Trophoblast cell (in vitro differentiated cells and primary cell): ENCODE measurements at places on chromosomes 2 and 18.

DNA sequence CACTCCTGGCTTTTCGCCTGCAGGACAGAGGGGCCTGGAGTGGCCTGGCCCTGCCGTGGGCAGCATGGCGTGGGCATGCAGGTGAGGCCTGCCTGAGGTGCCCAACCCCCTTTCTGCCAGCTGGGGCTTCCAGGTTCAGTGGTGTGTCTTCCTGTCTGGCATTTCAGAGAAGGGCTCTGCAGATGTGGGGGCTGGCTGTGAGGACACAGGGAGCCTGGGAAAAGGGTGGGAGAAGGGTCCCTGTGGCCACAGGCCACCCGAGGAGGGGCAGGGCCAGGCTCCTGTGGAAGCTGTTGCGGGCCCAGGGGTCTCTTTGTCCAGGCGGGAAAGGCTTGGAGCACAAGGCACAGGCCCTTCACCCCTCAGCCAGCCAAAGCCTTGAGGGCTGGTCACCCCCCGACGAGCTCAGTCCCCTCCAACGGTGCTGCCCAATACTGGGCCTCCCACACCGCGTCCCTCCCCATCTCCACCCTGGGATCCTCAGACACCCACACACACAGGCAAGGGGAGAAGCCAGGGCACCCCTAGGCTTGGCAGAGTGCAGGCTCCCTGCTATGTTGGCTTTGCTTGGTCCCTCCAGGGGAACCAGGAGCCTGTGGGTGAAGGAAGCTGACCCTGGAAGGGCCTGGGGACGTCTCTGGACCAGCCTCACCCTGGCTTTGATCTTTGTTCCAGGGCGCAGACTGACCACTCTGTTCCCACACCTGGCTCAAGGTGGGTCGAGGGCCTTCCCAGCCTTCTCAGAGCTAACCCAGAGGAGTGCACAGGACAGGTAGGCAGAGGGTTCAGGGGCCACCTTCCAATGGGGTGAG, 3.7 kb upstream of the AQP12A start:
- H3K4me1 ChIP-seq, result no peaks in the 10 kb centered on the region
- no peaks in the 10 kb centered on the region for H3K36me3 ChIP-seq
- no peaks in the 10 kb centered on the region for H3K27me3 ChIP-seq
- H3K4me3 ChIP-seq, result no peak overlapping the region

DNA sequence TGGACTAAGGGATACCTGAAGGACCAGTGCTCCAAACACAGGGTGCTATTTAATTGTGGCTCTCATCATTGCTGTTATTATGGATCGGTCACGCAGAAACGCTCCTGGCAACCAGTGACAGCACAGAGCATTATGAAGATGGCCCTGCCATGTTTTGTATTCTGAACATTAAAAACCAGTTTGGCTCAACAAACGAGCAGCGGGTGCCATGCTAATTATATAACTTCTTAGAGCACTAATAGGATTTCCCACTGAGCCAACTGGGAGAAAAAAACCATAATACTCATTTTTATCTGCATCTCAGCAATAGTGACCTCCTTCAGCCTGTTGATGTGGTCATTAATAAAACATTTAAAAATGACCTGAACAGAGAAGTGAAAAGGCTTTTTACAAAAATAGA, 212.8 kb downstream of the STK39 start:
- no peak overlapping the region for H3K27ac ChIP-seq
- H3K27me3 ChIP-seq, result no peaks in the 10 kb centered on the region
- no peak for DNase-seq
- H3K36me3 ChIP-seq, result no peaks in the 10 kb centered on the region

- H3K4me3 ChIP-seq, result no peak overlapping the region
- H3K27me3 ChIP-seq, result no peaks in the 10 kb centered on the region
- H3K27ac ChIP-seq, result no peak overlapping the region
- H3K4me1 ChIP-seq, result no peaks in the 10 kb centered on the region
- peaks cover 86% of the 10 kb centered on the region for H3K36me3 ChIP-seq
Observed at GRCh38 chr2:241228860-241229516, 40.5 kb downstream of the ANO7 start.

- DNase-seq, result no peak
- H3K36me3 ChIP-seq, result peaks cover 2% of the 10 kb centered on the region
- H3K4me1 ChIP-seq, result peaks cover 9% of the 10 kb centered on the region
- no peak overlapping the region for H3K27ac ChIP-seq
- no peaks in the 10 kb centered on the region for H3K27me3 ChIP-seq
Observed at GRCh38 chr2:120261387-120262006, 8.8 kb downstream of the RALB start.

- no peak overlapping the region for H3K27ac ChIP-seq
- DNase-seq, result no peak
- H3K36me3 ChIP-seq, result no peaks in the 10 kb centered on the region
- no peaks in the 10 kb centered on the region for H3K27me3 ChIP-seq
- peaks cover 4% of the 10 kb centered on the region for H3K4me1 ChIP-seq
Observed at GRCh38 chr2:202764991-202765390, 106.6 kb downstream of the ICA1L start.

DNA sequence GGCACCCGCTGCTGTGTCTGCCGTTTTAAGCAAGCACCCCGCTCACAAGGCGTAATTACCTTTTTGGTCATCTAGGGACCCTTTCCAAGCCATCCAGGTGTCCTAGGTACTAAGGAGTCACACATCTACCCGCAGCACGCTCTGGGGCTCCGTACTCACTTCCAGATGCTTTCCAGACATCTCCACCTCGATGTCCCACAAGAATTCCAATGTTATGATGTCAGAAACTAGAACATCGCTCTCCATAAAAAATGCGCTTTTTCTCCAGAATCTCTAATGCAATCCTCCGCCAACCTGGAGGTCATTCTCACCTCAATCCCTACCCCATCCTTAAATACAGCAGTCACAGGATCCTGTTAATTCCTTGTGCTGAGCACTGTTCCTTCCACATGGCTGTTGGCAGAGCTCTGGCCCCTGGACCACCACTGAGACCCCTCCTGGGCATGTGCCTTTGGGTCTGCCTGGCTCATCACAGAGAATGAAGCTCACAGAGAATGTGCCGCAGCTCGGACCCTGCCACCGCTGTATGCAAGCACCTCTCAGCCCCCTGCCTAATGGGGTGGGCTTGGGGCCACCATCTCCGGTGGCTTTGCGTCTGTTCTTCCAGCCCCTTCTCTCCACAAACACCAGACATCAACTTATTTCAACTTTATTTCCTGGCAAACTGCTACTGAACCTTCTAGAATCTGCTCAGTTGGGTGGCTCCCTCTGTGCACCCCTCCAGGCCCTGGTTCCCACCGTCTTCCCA, 4.6 kb upstream of the PXDN start:
- H3K27ac ChIP-seq, result no peak overlapping the region
- H3K36me3 ChIP-seq, result peaks cover 4% of the 10 kb centered on the region
- no peak for DNase-seq
- no peaks in the 10 kb centered on the region for H3K27me3 ChIP-seq
- H3K4me1 ChIP-seq, result peaks cover 15% of the 10 kb centered on the region
- H3K4me3 ChIP-seq, result no peak overlapping the region

GRCh38 chr2:207284556-207285472, 119.1 kb upstream of the KLF7 start:
- H3K27ac ChIP-seq, result no peak overlapping the region
- no peak overlapping the region for H3K4me3 ChIP-seq
- no peaks in the 10 kb centered on the region for H3K4me1 ChIP-seq
- H3K36me3 ChIP-seq, result no peaks in the 10 kb centered on the region
- DNase-seq, result no peak
- H3K27me3 ChIP-seq, result peaks cover 4% of the 10 kb centered on the region

GRCh38 chr2:233226511-233227031, 24.9 kb upstream of the ATG16L1 start:
- H3K27me3 ChIP-seq, result no peaks in the 10 kb centered on the region
- no peaks in the 10 kb centered on the region for H3K36me3 ChIP-seq
- no peaks in the 10 kb centered on the region for H3K4me1 ChIP-seq
- no peak overlapping the region for H3K27ac ChIP-seq
- H3K4me3 ChIP-seq, result no peak overlapping the region
- DNase-seq, result no peak

DNA sequence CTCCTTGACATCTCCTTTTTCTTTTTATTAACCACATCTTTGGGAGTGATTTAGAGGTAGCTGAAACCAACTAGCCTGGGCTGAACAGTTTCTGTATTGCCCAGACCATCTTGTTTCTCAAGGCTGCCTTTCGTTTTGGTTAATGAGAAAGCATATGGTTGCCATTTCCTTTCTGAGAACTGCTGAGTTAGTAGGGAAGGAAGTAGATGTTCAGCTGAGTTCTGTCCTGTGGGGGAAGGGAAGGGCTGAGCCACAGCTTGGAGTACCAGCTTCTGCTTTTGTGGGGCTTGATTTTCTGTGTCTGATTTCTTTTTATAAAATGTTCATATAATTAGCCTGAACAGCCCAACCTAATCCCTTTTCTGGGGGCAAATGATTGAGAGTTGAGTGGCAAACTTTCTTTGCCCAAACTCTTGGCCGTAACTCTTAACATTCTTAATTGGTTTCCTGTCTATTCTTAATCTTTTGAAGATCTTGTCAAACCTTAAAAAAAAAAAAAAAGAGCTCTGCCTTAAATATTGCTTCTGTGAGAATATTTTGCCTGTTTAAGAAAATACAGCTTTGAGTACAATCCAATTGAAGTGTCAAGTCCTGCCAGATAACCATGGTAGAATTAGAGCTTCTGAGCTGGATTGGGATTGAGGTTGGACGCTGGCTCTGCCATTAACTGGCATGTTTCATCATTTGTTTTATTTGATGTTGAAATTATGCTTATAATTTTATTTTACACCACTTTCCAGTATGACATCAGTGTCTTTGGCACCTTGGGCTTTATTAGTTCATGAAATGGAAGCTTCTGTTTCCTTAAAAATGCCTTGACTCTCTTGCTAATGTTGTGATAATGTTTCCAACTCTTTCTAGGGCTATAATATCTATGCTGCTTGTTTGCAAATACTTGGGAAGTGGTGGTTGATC, 1.9 kb upstream of the NABP1 start:
- no peaks in the 10 kb centered on the region for H3K27me3 ChIP-seq
- no peak for DNase-seq
- no peaks in the 10 kb centered on the region for H3K36me3 ChIP-seq

DNA sequence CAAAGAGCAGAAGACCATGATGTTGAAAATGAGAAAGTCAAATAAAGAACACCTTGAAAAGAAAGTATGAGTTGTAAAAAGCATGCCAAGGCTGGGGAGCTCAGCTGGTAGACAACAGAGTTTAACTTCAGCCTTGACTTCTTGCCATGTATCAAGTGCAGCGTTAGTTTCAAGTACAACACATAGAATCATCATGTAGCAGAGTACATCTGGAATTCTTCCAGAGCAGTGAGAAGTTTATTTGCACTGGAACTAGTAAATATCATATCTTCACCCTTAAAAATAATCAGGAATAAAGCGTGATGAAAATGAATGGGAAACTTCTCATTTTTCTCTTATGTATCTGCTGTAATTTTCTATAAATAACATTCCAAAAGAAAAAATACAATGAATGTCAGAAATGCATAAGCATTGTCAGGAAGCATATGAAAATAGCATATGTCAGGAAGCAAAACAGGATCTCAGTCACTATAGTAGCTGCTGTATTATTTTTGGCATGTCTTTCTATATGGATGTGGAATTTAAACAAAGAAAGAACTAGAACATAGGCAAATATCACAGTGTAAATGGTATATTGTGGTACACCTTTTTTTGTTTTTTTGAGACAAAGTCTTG, 10.1 kb upstream of the SULT1C4 start:
- H3K27me3 ChIP-seq, result no peaks in the 10 kb centered on the region
- H3K4me3 ChIP-seq, result no peak overlapping the region
- no peak overlapping the region for H3K27ac ChIP-seq
- no peak for DNase-seq
- H3K4me1 ChIP-seq, result peaks cover under 1% of the 10 kb centered on the region
- no peaks in the 10 kb centered on the region for H3K36me3 ChIP-seq

DNA sequence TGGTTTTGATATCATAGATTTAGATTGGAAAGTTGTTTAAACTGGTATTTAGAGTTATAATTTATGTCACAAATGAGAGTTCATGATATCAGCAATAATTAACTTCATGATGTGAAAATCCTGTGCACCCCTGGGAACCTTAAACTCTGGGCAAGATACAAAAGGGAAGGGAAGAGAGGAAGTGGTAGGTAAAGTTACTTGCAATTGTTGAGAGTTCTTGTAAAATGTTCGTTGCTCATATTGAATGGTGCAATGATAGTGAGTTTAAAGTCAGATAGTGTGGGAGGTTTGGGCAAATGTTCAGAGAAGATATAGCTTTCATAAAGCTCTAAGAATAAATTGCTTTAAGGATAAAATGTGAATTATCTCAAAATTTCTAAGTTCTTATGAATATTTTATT, 75.4 kb downstream of the SP110 start:
- H3K4me1 ChIP-seq, result no peaks in the 10 kb centered on the region
- no peak for DNase-seq
- no peaks in the 10 kb centered on the region for H3K36me3 ChIP-seq
- no peaks in the 10 kb centered on the region for H3K27me3 ChIP-seq

- H3K4me3 ChIP-seq, result no peak overlapping the region
- no peaks in the 10 kb centered on the region for H3K36me3 ChIP-seq
- no peak overlapping the region for H3K27ac ChIP-seq
- DNase-seq, result no peak
Observed at GRCh38 chr18:58417752-58418151, 211.1 kb downstream of the ALPK2 start.

- no peak for DNase-seq
- no peak overlapping the region for H3K4me3 ChIP-seq
- no peaks in the 10 kb centered on the region for H3K27me3 ChIP-seq
Observed at GRCh38 chr2:48341551-48342133, 188.3 kb upstream of the STON1 start.

- DNase-seq, result no peak
- H3K4me1 ChIP-seq, result peaks cover 2% of the 10 kb centered on the region
- H3K36me3 ChIP-seq, result peaks cover 2% of the 10 kb centered on the region
- H3K4me3 ChIP-seq, result no peak overlapping the region
Observed at GRCh38 chr18:6751222-6751621, 21.7 kb downstream of the ARHGAP28 start.

DNA sequence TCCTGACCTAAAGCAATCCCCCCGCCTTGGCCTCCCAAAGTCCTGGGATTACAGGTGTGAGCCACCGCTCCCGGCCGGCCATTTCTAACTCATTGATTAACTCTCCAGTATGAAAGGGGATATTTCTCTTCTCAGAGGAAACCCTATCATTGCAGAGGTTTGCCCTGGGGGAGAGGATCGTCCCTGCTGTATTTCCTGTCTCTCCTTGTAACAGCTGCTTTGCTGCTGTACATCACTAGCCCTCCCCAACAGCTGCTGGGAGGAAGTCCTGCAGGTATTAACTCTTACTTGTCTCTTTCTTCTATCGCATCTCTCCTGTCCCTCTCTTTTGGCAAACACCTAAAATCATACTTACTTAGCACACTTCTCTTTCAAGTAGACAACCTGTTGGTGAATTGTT, 219.0 kb upstream of the DSEL start:
- no peak overlapping the region for H3K4me3 ChIP-seq
- H3K27ac ChIP-seq, result no peak overlapping the region
- no peaks in the 10 kb centered on the region for H3K4me1 ChIP-seq
- no peaks in the 10 kb centered on the region for H3K36me3 ChIP-seq

DNA sequence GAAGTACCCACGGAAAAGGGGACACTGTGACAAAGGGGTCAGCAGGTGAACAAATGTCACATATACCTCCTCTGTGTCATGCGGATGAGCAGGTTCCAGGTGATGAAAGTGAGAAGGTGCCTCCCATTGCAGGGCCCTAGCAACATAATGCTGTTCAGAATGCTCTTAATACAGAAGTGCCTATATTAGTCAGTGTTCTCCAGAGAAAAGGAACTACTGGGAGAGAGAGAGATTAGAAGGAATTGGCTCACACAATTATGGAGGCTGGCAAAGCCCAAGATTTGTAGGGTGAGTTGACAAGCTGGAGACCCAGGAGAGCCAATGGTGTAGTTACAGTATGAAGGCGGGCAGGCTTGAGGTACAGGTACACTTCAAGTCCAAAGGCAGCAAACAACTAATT, 98.1 kb upstream of the CDC42EP3 start:
- no peaks in the 10 kb centered on the region for H3K36me3 ChIP-seq
- H3K4me1 ChIP-seq, result peaks cover 20% of the 10 kb centered on the region
- no peak for DNase-seq
- H3K4me3 ChIP-seq, result no peak overlapping the region
